ENCODE measurements at places on chromosomes 13 and 19.
A peak's percentile ranks its signal among the peaks of the same experiment; 100 is the strongest.

DNA sequence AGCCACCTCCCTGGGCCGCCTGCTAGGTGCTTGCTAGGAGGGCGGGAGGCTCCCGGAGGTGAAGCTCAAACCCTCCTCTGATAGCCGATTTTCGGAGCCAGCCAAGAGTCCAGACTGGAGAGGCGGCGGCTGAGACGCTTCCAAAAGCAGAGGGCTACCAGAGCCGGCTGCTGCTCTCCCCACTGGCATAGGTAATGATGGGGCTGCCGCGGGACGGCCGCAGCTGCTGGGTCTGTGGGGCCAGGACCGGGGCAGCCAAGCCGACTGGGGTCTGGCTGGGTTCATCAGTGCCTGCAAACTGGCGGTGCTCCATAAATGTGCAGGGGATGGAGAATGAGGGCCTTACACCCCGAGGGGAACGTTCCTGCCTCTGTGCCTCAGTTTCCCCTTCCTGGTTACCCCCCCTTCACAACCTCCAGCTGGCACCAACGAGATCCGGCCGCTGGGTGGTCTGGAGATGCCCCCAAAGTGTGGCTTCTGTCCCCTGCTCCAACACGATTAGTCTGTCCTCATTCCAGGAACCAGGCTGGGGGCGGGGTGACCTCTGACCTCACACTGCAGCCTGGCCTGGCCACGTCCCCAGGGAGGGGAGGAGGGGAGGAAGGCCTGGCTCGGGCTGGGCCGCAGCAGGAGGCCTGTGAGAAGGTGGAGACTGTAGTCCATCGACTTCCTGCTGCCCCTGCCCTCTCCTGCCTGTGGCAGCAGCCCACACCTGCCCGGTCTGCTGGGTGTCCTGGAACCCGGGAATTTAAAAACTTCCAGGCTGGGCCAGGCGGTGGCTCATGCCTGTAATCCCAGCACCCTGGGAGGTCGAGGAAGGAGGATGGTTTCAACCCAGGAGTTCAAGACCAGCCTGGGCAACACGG, 3.8 kb upstream of the WDR18 start:
- peak; percentile 31 for DNase-seq

- peak; percentile 12 for DNase-seq
Measured at GRCh38 chr19:39497996-39498797, 550 bp upstream of the DLL3 start.

GRCh38 chr19:14102756-14103155, 12.2 kb upstream of the SAMD1 start:
- no peak for DNase-seq

DNA sequence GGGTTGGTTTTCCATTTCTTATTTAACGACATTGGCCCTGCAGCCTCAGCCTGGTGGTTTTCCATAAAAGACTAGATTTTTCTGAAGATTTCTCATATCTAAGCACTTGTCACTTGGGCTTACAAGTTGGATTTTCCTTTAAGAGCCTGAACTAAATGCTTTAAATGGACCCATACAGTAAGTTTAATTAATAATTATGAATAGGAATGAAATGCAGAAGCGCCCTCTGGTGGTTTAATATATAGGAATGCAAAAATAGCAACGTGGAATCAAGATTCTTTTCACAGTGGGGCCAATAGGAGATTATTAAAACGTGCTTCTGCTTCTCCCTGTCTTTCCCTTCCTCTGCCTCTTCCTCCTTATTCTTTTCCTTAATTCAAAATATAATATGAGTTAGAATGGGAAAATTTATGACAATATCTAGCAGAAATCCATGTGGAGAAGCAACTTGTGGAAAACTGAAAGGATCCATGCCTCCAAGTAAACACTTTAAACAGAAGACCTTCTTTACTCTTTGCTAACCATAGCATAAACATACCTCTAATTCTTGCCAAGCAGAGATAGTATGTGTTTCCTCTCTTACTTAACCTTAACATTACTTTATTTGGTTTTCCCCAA, 324.0 kb downstream of the GPC5 start:
- DNase-seq, result peak; percentile 33

DNA sequence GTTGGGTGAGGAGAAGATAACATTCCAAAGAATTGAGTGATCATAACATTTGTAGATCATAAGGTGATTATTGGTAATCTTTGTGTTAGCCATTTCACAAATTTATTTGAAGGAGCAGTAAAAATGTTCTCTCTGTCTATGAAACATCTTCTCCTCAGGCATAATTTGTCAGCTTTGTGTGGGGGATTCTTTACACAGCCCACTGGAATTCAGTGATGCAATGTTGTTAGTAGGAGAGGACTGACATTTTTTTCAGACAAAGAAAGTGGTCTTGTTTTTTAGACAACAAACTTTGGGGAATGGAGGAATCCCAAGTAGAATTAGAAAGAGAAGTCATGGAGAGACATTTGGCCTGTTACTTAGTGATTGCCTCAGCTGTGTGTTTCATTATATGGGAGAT, 100.3 kb downstream of the ITGBL1 start:
- DNase-seq, result no peak

DNA sequence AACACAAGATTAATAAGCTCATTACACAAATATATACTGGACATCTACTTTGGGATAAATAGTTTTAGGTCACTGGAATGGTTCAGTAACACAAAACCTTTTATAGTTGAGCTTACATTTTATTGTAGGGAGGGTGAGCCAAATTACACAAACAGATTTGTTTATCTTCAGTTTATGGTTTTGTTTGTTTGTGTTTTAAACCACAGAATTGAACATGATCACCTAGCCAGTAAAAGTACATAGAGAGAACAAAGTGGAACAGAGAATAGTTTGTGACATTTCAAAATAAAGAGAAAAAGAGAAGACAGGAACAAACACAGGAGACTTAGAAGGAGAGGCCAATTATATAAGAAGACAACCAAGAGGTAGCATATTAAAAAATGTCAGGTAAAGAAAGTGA, 1930.2 kb upstream of the PCDH20 start:
- no peak for DNase-seq

GRCh38 chr19:3738477-3739220, 22.8 kb downstream of the APBA3 start:
- DNase-seq, result no peak

DNA sequence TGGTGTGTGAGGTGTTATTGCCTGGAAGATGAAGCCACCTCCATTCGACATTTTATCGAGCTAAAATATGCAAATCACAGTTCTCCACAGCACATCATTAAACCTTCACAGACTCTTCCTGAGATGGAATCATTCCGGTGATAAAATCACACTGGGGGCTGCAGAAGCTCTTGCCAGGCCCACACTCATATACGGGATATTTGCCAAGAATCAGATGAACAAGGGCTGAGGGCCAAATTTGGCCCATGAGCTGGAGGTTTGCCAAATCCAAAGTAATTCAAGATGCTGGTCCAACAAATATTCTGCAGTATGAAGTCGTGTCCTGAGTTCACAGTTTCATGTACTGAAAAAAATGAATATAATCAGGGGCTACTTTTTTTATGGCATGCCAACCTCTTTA, 16.7 kb upstream of the RXFP2 start:
- DNase-seq, result no peak

GRCh38 chr19:38759590-38760003, 13.7 kb downstream of the LGALS7 start:
- peak; percentile 35 for DNase-seq

DNA sequence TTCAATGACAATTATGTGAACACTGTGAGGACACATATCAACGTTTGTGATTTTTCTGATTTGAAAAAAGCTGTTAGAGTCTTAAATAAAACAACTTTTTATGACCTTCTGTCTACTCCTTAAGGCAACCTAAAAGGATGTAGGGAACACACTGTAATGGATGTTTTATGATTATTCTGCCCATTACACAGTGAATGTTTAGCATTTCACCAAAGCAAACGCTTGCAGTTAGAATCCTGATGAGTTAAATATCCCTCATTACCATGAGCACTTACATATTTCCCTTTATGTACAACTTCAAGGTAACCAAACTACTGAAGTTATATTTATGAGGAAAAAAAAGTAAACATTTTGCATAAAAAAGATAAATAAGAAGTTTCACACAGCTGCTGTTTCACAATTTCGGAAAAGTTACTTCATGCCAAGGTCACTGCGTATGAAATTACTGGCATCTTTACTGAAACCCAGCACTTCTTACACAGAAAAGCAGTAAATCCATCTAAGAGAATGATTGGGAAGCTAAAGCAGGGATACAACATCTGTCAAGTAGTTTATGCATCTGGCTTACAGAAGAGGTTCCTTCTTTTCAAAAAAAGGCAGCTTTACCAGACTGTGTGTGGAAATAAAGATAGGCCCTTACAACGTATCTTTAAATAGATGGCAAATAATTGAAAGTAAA, 733.7 kb upstream of the ATXN8OS start:
- DNase-seq, result no peak

- no peak for DNase-seq
Measured at GRCh38 chr19:474126-475078, 13.6 kb upstream of the SHC2 start.
